IPS DF 6.9 (cell line): ENCODE measurements at places on chromosomes 12 and 14.

GRCh38 chr14:64998455-64998931, 11.8 kb downstream of the FNTB start:
- H3K27ac ChIP-seq = no peak overlapping the region
- H3K27me3 ChIP-seq = no peaks in the 10 kb centered on the region

DNA sequence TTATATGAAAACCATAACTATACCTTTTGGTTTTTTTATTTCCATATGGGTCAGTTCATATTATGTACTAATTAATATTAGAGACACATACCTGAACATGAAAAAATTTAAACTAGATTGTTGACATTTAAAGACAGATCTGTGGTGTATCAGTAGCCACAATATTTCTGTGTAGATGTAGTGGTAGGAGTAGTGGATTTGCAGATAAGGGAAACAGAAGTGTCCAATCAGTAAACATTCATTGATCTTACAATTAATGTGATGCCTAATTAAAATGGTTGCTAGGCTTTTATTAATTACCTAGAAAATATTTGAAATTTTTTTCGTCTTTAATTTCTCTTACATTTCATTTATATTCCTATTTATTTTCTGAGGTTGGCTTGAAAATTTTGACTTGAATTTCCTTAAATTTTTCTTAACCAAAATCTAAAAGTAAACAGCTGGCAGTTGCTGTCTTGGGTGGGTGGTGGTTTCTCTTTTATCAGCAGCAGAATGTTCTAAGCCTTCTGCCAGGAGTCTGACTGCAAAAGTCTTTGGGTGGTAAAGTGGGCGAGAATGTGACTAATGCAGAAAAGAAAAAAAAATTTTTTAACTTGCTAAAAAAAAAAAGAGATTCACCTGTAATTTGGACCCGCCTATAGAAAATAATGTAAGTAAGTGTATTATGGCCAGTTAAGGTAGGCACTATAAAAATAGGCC, 2.4 kb downstream of the FGFR1OP2 start:
- no peak for DNase-seq
- peaks cover 1% of the 10 kb centered on the region; the same call in 1 of the 2 replicates for H3K4me1 ChIP-seq
- no peaks in the 10 kb centered on the region for H3K27me3 ChIP-seq
- no peak overlapping the region for H3K4me3 ChIP-seq

GRCh38 chr14:75976826-75977581, 4.8 kb downstream of the TGFB3 start:
- H3K4me1 ChIP-seq = peaks cover 4% of the 10 kb centered on the region; the same call in 1 of the 2 replicates
- no peak overlapping the region for H3K4me3 ChIP-seq
- 0 out of 2 replicates have a peak, but pooled peaks cover 1% of the 10 kb centered on the region for H3K27me3 ChIP-seq
- no peak overlapping the region for H3K27ac ChIP-seq
- DNase-seq = no peak
- H3K36me3 ChIP-seq = no peaks in the 10 kb centered on the region

DNA sequence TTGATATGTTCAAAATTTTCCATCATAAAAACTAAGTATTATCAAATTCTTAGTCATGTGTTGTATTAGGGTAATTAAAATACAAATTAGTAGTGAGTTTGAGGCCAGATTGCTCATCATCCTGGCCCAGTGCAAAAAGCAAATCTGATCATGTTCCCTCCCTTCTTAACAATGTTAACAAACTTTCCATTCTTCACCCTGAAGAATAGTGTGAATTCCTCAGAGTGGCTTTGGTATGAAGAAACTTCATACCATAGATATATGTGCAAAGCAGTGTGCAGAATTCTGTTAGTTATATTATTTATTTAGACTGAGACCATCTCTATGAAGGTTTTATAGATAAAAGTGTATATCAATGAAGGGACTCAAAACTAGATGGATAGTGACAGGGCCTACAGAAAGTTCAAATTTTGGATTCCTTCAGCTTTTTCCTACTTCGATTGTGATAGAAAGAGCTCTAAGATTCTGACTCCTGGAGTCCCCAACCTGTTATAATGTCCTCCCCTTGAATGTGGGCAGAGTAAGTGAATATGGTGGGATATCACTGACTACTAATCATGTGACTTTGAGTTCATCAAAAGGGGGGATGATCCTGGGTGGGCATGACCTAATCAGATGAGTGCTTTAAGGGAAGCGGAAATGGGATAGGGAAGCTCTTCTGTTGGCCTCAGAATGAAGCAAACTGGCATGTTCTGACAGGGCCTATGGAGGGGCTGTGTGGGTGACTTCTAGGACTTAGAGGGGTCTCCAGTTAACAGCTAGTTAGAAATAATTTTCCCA, 271.4 kb downstream of the BTG1 start:
- H3K36me3 ChIP-seq = no peaks in the 10 kb centered on the region
- H3K27me3 ChIP-seq = no peaks in the 10 kb centered on the region
- H3K4me3 ChIP-seq = no peak overlapping the region
- H3K27ac ChIP-seq = no peak overlapping the region
- no peak for DNase-seq
